ENCODE measurements at places on chromosomes 16 and 17. TPM values are rescaled to one million over a fixed set of nuclear protein-coding genes. Genes with fewer than 3 reads are reported as not detected.

DNA sequence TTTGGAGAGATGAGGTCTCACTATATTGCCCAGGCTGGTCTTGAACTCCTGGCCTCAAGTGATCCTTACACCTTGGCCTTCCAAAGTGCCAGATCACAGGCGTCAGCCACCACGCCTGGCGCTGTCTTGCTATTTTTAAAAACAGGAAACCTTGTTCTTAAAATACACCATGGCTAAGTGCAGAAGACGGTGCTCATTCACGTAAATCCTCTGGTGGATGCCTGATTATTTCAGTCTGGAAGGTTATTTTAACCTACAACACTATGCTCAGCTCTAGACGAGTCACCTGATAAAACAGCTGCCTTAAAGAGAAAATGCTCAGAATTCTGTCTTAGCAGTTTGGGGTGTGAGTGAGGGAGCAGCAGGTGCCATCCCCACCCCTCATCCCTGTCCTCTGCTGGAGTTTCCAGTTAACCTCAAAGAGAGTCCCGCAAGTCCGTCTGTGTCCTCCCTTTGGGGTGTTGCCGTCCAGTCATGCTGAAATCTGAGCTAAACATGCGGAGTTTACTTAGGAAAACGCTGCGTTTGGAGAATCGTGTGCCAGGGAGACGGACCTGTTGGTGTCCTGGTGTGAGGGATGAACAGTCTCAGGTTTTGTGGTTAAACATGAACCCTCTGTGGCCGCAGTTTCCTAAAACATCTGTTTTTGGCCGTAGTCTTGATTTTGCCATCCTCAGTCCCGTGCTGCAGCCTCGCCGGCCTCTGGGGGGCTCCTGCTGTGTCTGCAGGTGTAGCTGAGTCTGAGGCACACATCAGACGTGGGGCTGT is 17.1 kb downstream of the SPG7 start:
- no peaks in the 10 kb centered on the region for H3K27me3 ChIP-seq
- DNase-seq = no peak
- peaks cover 8% of the 10 kb centered on the region for H3K4me1 ChIP-seq
- no peaks in the 10 kb centered on the region for H3K36me3 ChIP-seq
- H3K27ac ChIP-seq = peak overlapping the region; percentile 83

DNA sequence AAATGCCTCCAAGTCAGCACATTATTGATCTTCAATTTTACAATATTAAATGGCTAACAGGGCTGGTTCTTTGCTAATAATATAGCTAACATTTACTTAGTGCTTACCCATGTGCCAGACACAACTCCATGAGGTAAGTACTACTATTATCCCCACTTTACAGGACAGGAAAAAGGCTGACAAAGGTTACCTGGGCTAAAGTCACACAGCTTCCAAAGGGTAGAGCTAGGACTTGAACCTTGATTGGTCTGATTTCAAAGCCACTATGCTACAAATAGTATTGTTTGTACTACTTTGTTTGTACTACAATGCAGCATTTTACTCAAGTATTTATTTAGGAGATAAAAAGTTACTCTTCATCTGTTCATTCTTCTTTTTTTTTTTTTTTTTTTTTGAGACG is 31.9 kb downstream of the BRD7 start:
- H3K4me3 ChIP-seq = no peak overlapping the region
- H3K27ac ChIP-seq = no peak overlapping the region
- DNase-seq = no peak
- no peaks in the 10 kb centered on the region for H3K27me3 ChIP-seq

GRCh38 chr16:80664786-80665185 is 124.0 kb downstream of the DYNLRB2 start:
- no peak for DNase-seq
- no peak overlapping the region for H3K27ac ChIP-seq
- no peaks in the 10 kb centered on the region for H3K4me1 ChIP-seq
- H3K27me3 ChIP-seq = no peaks in the 10 kb centered on the region
- no peak overlapping the region for H3K4me3 ChIP-seq

- no peaks in the 10 kb centered on the region for H3K36me3 ChIP-seq
- no peak overlapping the region for H3K27ac ChIP-seq
- DNase-seq = no peak
- no peak overlapping the region for H3K4me3 ChIP-seq
Observed at GRCh38 chr17:37519251-37519985, 29.7 kb downstream of the DUSP14 start.

Gene BCO1
- not detected for total RNA-seq

DNA sequence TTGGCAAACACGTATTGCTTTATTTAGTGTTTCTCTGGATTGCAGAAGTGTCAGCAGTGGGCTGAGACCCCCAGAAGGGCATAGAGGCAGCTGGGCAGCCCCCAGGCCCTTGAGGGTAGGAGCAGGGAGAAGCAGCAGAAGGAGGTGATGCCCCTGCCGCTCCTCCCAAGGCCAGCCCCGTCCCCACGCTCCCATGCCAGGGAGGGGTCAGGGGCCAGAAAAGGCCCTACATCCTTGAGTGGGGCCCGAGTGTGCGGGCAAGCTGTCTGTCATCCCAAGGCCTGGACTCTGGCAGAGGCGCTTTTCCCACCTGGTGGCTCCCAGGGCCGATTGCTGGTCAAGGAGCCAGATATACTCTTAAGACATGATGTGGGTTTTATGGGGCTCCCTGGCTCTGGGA is 8.2 kb upstream of the CRK start:
- peaks cover 20% of the 10 kb centered on the region for H3K4me1 ChIP-seq
- H3K27ac ChIP-seq = no peak overlapping the region
- no peak overlapping the region for H3K4me3 ChIP-seq
- peaks cover 58% of the 10 kb centered on the region for H3K36me3 ChIP-seq
- no peaks in the 10 kb centered on the region for H3K27me3 ChIP-seq

Gene MFAP4
- 9.2 TPM for total RNA-seq

Gene ITGB3
- 3.9 TPM for total RNA-seq
